ENCODE measurements at places on chromosomes 5 and 9. TPM values are rescaled to one million over a fixed set of nuclear protein-coding genes. Genes with fewer than 3 reads are reported as not detected.

Gene RANBP3L
- total RNA-seq, result 0.14 TPM

Gene CCDC180
- 0.54 TPM for total RNA-seq

Gene DAB2IP
- total RNA-seq, result 0.33 TPM

Gene TMEM232
- 0.66 TPM for total RNA-seq

Gene PCDHB10
- total RNA-seq, result not detected

Gene CCDC171
- 1.9 TPM for total RNA-seq

Gene PWWP2A
- 17.8 TPM for total RNA-seq

Gene ACOT12
- not detected for total RNA-seq

- peaks cover 81% of the 10 kb centered on the region for H3K4me1 ChIP-seq
- peak overlapping the region; percentile 84 for H3K4me3 ChIP-seq
- DNase-seq, result no peak
- H3K27ac ChIP-seq, result peak overlapping the region; percentile 92
- peaks cover 86% of the 10 kb centered on the region for H3K36me3 ChIP-seq
These were observed 2.5 kb downstream of the IL7R start for GRCh38 chr5:35859101-35859661.

DNA sequence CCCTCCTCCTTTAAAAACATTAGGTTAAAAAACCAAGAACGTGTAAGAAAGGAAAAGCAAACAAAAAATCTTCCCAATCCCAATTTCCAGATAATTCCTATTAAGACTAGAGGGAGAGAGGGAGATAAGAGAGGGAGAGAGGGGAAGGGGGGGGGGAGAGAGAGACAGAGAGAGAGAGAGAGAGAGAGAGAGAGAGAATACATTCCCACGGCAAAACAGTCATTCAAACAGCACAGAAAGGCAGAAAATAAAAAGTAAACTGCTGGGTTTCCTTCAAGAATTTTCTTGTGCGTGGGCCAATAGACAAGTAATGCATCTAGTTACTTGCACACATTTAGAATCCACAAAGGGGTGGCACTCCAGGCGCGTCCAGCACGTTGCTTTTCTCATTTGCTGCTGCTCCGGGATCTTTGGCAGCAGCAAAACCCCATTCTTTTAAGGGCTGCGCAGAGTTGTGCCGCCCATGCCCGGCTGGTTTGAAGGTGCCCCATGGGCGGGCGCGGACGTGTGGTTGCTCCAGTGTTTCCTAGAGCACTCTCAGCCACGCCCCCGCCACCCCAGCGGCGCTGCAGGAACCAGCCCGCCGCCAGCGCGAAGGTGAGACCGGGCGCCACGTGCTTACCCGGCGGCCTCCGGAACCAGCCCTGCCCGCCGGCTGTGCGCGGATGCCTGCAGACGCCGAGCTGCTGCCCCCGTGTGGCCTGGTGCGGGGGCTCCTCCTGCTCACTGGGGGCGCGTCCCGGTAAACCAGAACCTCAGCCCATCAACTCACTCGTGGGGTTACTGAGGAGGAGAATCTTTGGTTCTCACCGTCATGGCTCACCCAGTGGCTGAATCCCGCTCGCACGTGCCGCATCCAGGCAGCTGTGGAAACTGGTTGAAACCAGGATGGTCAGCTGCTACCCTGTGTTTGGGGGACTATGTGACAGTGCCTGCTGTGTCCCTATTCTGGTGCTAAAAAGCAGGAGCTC, 44.6 kb downstream of the STC2 start:
- peak overlapping the region; percentile 41 for H3K4me3 ChIP-seq
- no peaks in the 10 kb centered on the region for H3K36me3 ChIP-seq
- no peak overlapping the region for H3K27ac ChIP-seq
- H3K4me1 ChIP-seq, result peaks cover 15% of the 10 kb centered on the region

- H3K27me3 ChIP-seq, result peaks cover 5% of the 10 kb centered on the region
- no peaks in the 10 kb centered on the region for H3K36me3 ChIP-seq
- H3K4me1 ChIP-seq, result no peaks in the 10 kb centered on the region
- H3K4me3 ChIP-seq, result no peak overlapping the region
These were observed 272.7 kb downstream of the ADAMTSL1 start for GRCh38 chr9:18746631-18747030.

DNA sequence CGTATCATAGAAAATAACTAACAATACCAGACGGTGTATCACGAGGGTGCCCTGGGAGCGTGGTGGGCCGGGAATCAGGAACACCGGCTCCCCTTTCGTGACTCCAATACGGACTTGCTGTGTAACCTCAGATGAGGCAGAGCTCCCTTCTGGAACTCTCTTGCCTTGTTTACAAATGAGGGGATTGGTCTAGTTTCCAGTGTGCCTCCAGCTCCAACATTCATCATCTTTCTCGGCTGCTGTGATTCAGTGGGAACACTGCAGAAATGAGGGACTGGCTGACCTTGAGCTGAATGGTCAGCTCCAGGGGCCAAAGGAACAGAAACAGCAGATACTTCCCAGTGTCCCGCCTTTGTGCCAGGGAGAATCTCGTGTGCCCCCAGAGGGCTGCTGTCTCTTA, 22.6 kb upstream of the TGFBI start:
- H3K36me3 ChIP-seq, result no peaks in the 10 kb centered on the region
- no peak overlapping the region for H3K27ac ChIP-seq
- H3K27me3 ChIP-seq, result peaks cover 17% of the 10 kb centered on the region
- H3K4me3 ChIP-seq, result no peak overlapping the region

DNA sequence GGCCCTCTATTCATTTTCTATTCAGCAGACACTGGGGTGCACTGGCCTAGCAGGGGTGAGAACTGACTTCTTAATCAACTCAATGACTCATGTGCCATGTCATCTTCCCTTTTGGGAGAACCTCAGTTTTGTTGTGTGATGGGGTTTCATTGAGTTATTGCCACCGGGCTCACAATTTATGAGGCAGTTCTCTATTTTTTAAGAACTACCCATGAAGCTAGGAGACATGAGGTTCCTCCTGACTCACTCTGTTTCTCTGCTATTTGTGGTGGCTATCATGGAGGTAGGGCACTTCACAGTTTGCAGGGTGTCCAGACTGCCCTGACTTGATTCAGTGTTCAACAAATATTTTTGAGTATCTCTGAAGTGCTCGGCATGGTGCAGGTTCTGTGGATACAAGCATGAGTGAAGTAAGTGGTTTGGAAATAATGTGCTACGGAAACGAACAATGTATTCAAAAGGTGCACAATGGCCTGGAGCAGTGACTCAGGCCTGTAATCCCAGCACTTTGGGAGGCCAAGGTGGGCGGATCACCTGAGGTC, 39.3 kb downstream of the SPARC start:
- H3K4me3 ChIP-seq, result no peak overlapping the region
- H3K4me1 ChIP-seq, result no peaks in the 10 kb centered on the region
- no peaks in the 10 kb centered on the region for H3K36me3 ChIP-seq
- no peak overlapping the region for H3K27ac ChIP-seq
- H3K27me3 ChIP-seq, result no peaks in the 10 kb centered on the region

DNA sequence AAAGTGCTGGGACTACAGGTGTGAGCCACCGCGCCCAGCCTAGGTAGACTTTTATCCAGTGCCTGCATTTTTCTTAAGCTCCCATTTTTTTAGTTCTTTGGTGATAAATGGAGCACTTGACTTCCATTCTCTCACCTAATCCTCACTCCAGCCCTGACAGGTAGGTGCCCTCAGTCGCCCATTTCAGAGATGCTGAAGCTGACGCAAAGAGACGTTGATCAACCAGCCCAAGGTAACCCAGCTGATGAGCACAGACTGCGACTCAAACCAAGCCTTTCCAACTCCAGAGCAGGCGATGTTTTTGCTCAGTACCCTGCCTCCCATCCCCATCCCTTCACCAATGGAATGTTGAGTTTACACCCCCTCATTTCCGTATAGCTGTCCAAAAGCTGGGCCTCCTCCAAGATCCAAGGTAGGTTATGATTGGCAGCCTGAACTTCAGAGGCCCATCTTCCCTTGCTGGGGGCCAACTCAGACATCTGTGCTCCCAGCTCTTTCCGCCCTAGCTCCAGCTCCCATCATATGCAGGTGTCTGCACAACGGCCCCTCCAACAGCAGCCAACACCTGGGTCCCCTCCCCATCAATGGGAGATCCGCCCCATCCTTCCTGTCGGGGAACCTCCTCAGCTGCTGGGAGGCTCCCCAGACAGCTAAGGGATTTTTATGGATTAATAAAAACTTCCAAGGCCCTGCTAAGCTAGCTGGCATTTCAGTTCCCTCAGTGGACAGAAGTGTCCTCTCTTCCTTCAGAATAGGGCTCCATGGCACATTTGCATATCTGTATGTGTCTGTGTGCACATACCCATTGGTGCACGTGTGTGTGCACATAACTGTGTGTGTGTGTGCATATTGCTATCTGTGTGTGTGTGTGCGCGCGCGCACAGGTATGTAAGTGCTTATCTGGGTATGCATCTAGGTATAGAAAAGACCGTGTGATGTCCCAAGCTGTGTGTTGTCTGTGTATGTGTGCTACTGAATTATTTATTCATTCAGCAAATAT, 39.3 kb upstream of the VDAC1 start:
- no peak for DNase-seq
- no peaks in the 10 kb centered on the region for H3K36me3 ChIP-seq
- H3K4me3 ChIP-seq, result no peak overlapping the region
- peaks cover 42% of the 10 kb centered on the region for H3K4me1 ChIP-seq
- H3K27ac ChIP-seq, result no peak overlapping the region

DNA sequence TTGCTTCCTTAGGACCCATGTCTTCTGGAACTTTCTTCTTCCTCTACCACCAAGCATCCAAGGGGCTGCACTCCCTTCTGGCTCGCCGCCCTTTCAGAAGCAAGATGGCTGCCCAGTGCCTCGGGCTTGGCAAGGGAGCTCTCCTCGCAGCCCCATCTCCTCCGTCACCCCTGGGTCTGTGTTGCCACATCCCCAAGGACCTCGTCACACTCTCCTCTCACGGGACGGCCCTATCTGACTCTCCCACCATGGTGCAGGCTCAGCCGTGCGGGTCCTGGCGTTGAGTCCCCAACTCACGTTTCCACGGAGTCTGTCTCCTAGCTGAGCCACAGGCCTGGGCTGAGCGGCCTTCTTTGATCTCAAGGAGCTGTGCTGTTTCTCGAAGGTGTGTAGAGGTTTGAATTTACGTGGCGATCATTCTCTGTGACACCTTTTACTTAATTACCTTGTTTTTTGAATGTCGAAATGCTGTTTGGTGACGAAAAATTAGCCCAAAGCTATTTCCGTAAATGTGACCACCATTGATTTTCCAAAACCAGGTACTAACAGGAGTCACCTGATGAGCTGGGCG, 15.0 kb upstream of the SCGB3A1 start:
- no peak overlapping the region for H3K27ac ChIP-seq
- DNase-seq, result no peak
- no peaks in the 10 kb centered on the region for H3K27me3 ChIP-seq
- H3K4me1 ChIP-seq, result peaks cover 10% of the 10 kb centered on the region
- H3K36me3 ChIP-seq, result no peaks in the 10 kb centered on the region

DNA sequence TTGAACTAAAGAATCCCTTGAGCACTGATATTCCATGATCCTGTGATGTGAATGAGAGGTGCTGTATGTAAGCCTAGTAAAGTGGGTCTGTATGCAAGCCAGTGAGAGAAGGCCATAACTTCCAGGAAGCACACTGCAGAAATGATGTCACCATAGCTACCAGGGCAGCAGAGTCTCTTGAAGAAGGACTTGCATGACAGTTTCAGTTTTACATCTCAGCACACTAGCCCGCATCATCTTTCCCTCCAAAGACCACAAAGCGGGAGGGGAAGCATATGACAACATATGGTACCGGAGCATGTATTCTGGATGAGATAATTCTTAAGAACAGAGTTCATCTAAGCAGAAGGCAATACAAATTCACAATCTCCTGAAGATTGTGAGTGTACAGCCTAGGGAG, 37.6 kb upstream of the MAST4 start:
- H3K4me1 ChIP-seq, result peaks cover 17% of the 10 kb centered on the region
- H3K4me3 ChIP-seq, result no peak overlapping the region
- peak; percentile 25 for DNase-seq

GRCh38 chr9:135602789-135603481, 36.4 kb downstream of the GLT6D1 start:
- peaks cover 20% of the 10 kb centered on the region for H3K27me3 ChIP-seq
- peak; percentile 40 for DNase-seq
- H3K4me3 ChIP-seq, result no peak overlapping the region
- no peaks in the 10 kb centered on the region for H3K4me1 ChIP-seq

DNA sequence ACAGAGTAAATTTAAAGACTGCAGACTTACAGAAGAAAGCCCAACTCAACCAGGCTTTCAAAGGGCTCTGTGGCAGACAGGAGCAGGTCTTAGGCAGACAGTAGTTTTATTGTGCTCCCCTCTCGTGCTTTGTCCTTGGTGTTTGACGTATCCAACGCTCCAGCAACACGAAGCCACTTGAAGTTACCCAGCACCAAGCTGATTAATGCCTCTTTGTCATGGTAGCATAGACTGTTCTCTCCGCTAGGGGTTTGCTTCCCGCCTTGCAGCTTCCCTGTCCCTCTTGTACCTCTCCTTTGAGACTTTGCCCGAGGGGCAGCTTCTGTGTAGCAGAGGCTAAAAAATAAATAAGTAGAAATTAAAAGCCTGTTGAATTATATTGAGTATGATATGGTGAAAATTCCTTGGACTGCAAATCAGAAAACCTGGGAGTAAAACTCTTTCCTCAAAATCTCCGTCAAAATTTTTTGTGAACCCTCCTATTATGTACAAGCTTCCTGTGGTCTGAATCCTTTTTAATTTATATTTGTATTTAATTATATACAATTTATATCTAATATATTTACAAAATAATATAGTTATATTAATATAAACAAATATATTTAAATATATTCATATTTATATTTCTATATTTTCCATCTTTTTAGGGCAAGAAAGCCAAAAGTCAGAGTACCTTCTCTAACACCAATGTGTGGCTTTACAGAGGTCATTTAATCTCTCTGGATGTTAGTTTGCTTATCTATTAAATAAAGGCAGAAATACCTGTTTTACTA, 405.4 kb downstream of the DMAC1 start:
- H3K27ac ChIP-seq, result no peak overlapping the region
- no peak for DNase-seq
- H3K4me3 ChIP-seq, result no peak overlapping the region
- H3K36me3 ChIP-seq, result no peaks in the 10 kb centered on the region
- no peaks in the 10 kb centered on the region for H3K4me1 ChIP-seq
- H3K27me3 ChIP-seq, result peaks cover 15% of the 10 kb centered on the region

GRCh38 chr5:96048763-96049162, 87.1 kb upstream of the ELL2 start:
- no peak overlapping the region for H3K27ac ChIP-seq
- peaks cover 3% of the 10 kb centered on the region for H3K36me3 ChIP-seq
- H3K4me3 ChIP-seq, result no peak overlapping the region
- peaks cover 3% of the 10 kb centered on the region for H3K27me3 ChIP-seq
- peaks cover under 1% of the 10 kb centered on the region for H3K4me1 ChIP-seq
- no peak for DNase-seq

Measured in activated naive CD8-positive, alpha-beta T cell treated with anti-CD3 and anti-CD28 coated beads for 36 hours (primary cell).